Retinal pigment epithelial cell (primary cell): ENCODE measurements at places on chromosomes 1 and 21.
A peak's percentile ranks its signal among the peaks of the same experiment; 100 is the strongest.

- DNase-seq: peak; percentile 12
Observed at GRCh38 chr1:38152351-38153065, 105.9 kb upstream of the POU3F1 start.

DNA sequence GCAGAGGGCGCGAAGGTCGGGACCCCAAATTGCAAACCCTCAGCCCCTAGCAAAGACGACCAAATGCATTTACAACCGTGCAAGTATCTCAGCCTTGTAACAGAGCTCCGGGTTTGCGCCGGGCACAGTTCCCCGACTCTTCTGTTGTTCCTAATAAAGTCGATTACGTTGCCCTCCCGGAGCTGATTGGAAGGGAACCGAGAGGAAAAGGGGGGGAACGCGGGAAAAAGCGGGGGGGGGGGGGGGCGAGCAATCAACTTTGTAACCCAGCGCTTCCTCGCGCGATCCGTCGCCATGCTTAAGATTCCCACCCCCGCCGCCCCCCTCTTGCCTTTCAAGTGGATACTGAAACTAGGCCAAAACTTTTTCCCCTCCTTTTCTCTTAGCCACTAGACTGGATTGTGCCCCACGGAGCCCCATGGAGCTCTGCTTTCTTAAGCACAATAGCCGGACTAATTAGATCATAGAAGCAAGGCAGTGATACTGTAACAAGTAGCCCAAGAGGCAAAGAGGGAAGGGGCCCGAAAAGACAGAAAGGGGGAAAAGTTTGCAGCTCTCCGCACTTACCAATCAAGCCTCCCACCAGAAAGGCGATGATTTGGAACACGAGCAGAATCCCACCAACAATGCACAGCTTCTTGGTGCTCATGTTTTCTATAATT is 565 bp downstream of the WLS start:
- DNase-seq: no peak

DNA sequence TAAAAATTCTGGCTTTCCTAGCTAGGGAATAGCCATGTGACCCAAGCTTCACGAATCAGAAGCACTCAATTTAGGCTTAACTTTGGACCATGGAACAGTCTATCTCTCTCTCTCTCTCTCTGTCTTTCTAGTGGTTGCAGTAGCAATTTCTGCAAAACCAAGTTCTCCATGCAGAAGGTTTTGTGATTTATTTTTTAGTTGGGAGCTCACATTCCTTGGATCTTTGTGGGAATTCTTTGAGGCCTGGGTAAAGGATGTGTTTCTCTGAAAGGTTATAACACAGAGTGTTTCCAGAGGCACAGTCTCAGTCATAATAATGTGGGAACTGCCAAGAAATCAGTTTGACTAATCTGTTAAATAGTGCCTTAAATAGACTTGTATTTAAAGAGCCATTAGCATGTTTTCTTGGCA is 112.3 kb upstream of the COL11A1 start:
- DNase-seq: peak; percentile 97

GRCh38 chr1:207798847-207799246 is 47.0 kb downstream of the CD46 start:
- DNase-seq: no peak

DNA sequence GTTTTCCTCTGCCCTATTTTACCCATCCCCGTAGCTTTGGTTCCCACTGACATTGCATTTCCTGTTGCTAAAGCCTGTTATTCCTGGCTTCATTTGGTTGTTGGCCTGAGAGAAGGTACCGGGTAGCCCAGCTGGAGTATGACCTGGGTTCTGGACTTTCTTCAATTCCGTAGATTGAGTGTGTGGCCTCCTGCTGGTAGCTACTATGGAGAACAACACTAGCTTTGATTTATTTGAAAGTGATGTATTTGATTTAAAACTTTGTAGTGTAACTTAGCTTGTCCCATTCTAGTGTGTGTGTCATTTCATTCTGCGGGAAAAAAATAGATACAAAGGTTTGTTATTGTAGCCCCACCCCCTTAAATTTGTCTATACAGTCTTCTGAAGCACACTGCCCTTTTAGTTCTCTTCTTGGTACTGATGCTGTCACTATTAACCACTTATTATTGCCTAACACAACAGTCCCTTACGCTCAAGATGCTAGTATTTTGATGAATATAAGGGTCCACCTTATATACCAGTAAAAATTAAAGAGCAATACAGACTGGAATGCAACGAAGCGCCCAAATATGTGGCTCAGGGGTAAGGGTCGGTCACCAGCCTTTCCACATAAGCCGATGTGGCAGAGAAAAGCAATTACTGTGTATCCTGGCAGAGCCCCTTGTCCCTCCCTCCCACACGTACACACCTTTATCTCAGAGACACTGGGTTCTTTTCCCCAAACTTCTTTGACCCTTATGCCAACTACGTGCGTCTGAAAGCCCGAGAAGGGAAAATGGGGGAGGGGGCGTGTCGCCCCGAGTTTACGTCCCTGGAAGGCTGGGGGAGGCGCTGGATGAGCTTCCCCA is 643 bp upstream of the MOV10 start:
- no peak for DNase-seq

GRCh38 chr21:32918478-32919120 is 107.1 kb upstream of the OLIG2 start:
- DNase-seq: no peak

GRCh38 chr1:26126321-26127084 is 14.9 kb downstream of the PDIK1L start:
- DNase-seq: no peak

DNA sequence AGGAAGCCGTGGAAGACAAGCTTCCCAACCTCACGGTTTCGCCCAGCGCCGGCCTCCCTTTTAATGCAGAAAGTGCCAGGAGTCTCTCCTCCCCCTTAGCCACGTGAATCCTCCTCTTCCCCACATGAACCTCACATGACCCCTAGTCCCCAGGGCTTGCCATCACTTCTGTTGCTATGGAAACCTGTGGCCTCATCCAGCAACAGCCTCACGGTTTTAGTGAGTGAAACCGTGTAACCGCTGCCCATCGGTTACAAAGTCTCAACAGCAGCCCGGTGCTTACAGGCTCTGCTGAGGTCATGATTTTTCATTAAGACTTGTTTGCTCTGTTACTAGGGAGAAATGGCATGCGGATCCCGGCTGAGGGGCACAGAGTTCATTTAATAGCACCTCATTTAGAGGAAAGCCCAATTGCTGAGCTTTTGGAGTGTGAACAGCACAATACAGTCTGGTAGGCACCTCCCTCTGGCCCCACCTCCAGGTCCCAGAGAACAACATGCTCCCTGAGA is 143.2 kb upstream of the BACE2 start:
- DNase-seq: peak; percentile 37

DNA sequence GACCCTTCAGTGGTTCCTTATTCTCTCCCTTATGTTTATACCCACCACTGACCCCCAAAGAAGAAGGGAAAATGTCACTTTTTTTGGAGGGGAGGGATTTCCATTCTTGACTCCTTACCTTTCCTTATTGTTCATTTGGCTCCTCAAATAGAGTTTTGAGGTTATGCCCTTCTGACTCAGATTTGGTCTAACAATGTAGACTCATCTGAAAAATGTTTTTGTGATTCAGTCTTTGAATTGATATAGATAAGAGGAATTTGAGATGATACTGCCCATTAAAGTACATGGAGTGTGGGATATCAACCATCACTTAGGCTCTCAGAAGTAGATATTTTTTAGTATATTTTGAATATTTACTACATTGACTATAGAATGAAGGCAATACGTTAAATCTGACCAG is 16.1 kb downstream of the USP1 start:
- no peak for DNase-seq

GRCh38 chr1:4118746-4119515 is 218.9 kb upstream of the C1orf174 start:
- no peak for DNase-seq

- no peak for DNase-seq
Observed at GRCh38 chr1:239587574-239588369, 201.4 kb downstream of the CHRM3 start.

DNA sequence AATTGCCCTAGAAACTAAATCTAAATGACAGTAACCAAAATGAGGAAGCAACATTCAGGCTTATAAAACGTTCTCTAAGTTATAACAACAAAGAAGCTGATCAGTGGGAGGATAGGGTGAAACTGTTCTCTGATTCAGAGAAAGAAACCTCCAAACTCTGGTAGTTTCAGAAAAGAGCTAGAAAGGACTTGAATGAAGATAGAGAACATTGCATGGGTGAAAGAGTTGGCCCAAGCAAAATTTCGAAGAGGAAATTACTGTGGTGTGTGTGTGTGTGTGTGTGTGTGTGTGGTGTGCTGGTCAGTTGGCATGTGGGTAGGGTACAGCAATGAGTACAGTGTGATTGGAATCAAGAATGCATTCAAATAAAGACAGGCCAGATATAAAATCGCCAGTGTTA is 16.5 kb upstream of the SPAG17 start:
- DNase-seq: no peak

- no peak for DNase-seq
Observed at GRCh38 chr1:84936116-84936810, 43.3 kb upstream of the LPAR3 start.

GRCh38 chr1:170993151-170993550 is 57.8 kb downstream of the MROH9 start:
- DNase-seq: no peak
